CD8-positive, alpha-beta T cell (primary cell): ENCODE measurements at places on chromosomes 7 and 10. TPM values are rescaled to one million over a fixed set of nuclear protein-coding genes. Genes with fewer than 3 reads are reported as not detected.

DNA sequence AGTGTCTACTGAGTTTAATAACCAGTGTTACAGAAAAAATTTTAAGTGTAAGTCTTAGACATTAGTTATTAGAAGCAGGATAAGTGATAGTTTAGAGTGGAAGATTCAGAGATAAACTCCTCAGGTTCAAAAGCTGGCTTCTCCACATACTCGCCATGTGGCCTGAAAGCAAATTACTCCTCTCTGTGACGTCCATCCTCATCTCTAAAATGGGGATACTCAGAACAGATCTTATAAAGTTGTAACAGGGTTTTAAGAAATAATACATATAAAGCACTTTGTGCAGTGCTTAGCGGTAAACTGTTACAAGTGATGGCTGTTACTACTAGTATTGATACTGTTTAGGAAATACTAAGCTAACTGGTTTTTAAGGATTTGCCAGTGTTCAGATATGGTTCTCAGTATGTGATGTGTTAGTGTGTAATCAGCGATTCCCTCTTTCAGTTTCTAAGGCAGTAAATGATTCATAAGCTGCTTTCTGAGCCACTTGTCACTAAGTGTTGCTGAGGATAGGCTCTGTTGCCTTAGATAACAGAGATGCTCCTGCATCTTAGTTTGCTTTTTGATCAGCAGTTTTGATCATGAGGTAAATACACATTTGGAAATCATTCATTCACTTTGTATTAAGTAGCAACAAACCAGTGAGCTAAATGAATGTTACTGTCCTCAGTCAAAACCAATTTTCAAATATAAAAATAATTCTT, 58.7 kb downstream of the CYP51A1 start:
- DNase-seq: no peak

DNA sequence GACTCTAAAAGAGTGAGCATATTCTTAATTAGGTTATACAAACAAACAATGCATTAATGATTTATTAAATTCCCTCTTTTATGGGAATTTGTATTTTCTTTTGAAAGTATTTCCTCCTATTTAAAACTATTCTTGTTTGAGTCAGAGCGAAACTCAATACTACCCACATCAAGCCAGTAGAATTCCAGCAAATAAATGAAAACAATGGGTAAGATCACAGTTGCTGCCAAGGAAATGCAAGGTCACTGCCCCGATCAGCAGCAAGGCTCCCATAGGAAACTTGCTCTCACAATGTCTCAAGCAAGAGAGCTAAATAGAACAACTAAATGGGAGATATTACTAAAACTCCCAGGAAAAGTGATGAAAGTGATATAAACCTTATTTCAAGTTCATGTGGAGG, 206.3 kb downstream of the THSD7A start:
- no peak for DNase-seq

DNA sequence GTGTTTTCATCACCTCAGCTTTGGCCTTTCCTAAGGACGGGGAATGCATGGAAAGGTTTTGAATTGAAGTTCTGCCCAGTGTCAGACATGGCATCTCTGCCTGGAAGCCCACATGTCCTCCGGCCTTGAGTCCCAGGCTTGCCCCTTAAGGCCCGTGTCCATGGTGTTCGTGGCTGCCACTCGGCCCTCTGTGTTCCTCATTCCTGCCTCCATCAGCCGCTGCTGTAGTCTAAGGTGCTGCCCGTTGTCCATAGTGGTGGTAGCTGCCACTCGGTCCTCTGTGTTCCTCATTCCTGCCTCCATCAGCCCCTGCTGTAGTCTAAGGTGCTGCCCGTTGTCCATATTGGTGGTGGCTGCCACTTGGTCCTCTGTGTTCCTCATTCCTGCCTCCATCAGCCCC, 180.7 kb upstream of the SHH start:
- DNase-seq: no peak

DNA sequence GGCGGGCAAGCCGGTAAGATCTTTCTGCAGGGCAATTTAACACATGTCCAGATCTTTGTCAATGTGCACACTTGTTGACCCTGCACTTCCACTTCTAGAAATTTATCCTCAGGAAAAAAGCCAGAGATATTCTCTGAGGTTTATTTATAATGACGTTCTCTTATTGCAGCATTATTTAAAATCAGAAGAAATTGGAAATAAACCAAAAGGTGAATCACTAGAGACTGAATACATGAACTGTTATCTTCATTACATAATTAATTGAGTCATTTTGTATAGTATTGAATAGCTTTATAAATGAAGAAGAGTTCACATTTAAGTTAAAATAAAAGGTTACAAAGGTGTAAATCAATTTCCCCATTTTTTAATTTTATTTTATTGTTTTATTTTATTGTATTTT, 16.3 kb upstream of the SAR1A start:
- no peak for DNase-seq

- DNase-seq: no peak
Measured at GRCh38 chr10:29908962-29909361, 150.4 kb downstream of the JCAD start.

DNA sequence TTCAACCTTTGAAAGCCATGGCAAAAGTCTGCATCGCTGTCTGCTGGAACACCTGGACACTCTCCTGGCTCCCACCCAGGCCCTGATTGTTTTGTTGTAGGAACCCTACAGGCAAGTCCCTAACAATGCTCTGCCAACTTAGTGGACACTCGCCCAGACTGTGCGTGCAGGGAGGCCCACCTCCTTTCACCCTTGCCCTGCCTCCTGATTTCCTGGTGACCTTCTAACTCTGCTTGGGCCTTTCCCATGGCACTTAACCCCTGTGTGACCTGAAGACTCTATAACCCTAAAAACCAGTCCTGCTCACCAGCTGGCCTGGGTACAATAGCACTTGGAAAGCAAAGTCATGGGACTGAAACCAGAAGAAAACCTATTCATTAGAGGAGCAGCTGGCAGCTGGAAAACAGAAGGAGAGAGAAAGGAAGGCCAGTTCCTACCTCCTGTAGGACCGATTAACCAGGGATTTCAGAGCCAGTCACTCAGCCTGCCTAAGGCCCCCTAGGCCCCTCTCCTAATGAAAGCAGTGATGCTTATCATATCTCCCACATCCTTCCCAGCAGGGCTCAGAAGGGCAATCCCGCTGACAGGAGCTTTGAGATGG, 82.7 kb upstream of the KMT2E start:
- no peak for DNase-seq

DNA sequence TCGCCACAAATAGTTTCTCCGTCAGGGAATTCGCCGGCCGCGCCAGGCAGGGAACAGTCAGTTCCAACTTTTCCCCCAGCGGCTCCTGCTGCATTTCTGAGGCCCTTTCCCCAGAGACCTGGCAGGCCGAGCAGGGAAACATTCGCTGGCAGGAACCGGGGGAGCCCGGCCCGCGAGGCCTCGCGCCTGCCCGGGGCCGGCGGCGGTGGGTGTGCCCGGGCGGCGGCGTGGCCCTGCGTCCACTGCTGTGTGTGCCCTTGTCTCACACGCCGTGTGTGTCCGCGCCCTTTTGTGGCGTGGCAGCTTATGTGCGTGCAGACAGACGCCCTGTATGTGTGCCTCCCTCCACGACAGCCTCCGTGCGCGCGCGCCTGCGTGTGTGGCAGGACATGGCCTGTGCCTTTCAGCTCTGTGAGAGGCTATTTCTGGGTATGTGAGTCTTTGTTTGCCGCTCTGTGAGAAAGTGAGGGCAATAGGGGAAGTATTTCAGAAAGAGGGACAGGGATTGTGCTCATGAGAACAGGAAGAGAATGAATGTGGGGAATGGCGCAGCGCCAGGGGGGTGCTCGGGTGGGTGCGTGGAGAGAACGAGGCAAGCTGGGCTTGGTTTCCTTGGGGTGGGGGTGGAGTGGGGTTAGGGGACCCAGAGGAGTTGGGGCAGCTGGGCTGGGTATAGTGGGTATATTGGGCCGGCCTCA, 689 bp upstream of the SMARCD3 start:
- DNase-seq: peak; percentile 23

- DNase-seq: no peak
Measured at GRCh38 chr7:123190109-123190831, 9.5 kb downstream of the SLC13A1 start.

DNA sequence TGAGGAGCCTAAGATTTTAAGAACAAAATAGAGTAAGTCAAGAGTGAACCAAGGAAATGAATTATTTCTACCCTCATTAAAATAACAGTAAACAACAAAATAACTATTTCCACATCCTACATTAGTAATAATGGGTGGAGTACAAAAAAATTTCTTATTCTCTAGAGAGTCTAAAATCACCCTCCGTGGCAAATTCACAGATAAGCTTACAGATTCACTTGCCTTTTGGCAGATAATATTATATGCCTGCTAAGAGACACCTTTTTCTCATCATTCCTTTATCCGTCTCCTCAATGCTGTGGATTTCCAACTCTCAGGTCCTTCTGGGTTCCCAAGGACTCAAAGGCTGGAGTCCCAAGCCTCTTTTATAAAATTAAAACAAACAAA, 2.2 kb upstream of the EPC1 start:
- no peak for DNase-seq

DNA sequence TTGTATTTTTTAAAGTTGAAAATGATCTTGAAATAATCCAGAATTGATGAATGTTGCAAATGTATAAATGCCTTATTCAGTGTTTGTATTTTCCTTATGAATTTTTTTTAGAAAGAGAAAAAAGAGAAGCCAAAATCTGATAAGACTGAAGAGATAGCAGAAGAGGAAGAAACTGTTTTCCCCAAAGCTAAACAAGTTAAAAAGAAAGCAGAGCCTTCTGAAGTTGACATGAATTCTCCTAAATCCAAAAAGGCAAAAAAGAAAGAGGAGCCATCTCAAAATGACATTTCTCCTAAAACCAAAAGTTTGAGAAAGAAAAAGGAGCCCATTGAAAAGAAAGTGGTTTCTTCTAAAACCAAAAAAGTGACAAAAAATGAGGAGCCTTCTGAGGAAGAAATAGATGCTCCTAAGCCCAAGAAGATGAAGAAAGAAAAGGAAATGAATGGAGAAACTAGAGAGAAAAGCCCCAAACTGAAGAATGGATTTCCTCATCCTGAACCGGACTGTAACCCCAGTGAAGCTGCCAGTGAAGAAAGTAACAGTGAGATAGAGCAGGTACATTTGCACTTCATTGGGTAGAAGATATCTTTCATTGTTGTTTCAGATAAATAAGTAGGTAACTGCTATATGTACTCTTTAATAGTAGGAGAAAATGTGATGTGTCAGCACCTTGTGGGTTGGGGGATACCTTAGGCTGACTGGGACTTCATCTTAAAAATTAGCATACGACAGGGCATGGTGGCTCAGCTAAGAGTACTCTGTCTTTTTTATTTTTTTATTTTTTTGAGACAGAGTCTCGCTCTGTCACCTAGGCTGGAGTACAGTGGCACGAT, 3.9 kb downstream of the DDX21 start:
- no peak for DNase-seq

DNA sequence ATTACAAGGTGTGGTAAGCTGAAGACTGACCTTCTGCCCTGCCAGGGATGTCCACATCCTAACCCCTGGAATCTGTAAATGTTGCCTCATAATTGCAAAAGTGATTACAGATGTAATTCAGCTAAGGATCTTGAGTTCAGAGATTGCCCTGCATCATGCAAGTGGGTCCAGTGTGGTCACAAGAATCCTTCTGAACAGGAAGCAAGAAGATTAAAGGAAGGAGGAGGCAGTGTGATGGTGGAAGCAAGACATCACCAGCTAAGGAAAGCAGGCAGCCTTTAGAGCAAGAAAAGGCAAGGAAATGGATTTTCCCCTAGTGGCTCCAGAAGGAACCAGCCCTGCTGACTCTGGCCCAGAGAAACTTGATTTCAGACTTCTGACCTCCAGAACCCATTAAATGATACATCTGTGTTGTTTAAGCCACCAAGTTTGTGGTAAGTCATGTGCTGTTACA, 78.1 kb downstream of the USP6NL start:
- DNase-seq: no peak

Gene ACTR3C
- 4.0 TPM for total RNA-seq

Gene UTF1
- total RNA-seq: not detected

Gene RAPGEF5
- total RNA-seq: 0.72 TPM

Gene FAM237B
- total RNA-seq: not detected

Gene TET1
- total RNA-seq: 1.2 TPM

Gene NCOA4
- 47.4 TPM for total RNA-seq

Gene EN2
- total RNA-seq: not detected

Gene RGR
- total RNA-seq: not detected

Gene UROS
- total RNA-seq: 20.7 TPM

Gene POLR1F
- total RNA-seq: 37.7 TPM

Gene RTKN2
- total RNA-seq: 0.61 TPM

Gene RBM20
- 1.7 TPM for total RNA-seq
